Fibroblast of lung (primary cell): ENCODE measurements at places on chromosomes 4 and X. TPM values are rescaled to one million over a fixed set of nuclear protein-coding genes. Genes with fewer than 3 reads are reported as not detected.

The CHST7 gene
- 8.5 and 11.2 TPM in 2 replicates for total RNA-seq

The FRG2 gene
- not detected in 2 replicates for total RNA-seq

The PF4V1 gene
- total RNA-seq: not detected in 2 replicates

The SORBS2 gene
- total RNA-seq: 0.26 and 0.33 TPM in 2 replicates

The TMPRSS11B gene
- total RNA-seq: not detected in 2 replicates

The GRIA3 gene
- total RNA-seq: 1.3 and 2.3 TPM in 2 replicates

The SRPX2 gene
- 13.4 and 18.2 TPM in 2 replicates for total RNA-seq

The PABPC1L2A gene
- not detected in 2 replicates for total RNA-seq

The GAGE12H gene
- total RNA-seq: not detected in 2 replicates

DNA sequence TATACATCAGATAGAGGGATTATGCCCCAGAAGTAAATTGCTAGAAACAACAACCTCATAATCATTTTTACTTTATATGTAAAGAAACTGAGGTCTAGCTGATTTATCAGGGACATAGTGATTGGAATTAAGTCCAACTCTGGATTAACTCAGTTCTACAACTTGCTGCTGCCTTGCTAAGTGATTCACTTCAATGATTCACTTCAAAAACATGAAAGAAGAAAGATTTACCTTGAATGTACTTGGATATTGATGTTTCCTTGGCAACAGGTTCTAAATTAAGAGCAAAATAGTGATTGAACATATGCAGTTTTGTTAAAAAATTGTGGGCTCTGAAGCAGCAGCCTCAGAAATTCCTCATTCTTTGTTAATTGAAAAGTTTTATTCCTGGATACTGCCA lies 99.8 kb upstream of the H2AZ1 start:
- DNase-seq: no peak

DNA sequence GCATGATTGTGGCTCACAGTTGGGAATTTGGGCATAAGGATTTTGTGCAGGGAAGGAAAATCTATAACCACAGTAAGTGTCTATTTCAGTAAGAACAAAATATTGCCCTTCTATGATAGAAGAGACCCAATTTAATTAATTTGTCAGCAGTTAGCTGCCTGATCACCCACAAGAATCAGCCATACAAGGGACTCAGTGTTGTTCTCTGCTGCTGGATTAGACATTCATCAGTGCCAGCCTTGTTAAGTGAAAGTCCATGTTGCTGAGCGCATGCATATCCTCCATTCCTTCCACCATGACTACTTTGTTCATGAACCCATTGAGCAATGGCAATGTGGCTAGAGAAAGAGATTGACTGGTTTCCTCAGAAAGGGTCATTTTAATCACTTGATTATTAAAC lies 125.3 kb upstream of the PDHA2 start:
- no peak for DNase-seq

DNA sequence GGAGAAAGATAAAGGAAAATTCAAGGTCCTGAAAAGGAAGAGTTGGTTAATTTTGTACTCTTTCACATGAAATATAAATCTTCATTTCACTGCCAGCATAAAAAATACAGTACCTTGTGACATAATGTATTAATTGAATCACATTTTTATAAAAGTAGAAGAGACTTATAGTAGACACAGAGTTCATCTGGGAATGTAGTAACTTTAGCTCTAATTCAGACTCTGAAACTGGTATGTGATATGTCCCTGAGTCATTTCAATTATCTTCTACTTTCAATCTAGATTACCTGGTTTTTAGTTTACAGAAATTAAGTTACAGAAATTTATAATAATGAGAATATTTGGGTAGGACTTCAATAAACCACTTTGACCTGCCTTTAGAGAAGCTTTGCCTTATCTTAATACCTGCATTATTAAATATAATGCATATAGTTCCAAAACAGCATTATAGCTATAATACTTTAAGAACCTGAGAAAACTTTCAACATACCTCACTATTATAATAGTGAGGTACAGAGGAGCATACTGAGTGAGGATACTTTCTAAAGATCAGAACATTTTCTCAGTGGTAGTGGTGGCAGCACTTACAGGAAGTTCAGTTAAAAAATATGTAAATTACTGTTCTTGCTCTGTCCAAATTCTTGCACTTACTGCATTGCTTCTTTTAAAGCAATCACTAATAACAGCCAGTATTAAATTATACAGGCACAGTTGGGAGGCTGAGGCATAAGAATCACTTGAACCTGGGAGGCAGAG lies 11.2 kb downstream of the NEK1 start:
- DNase-seq: no peak

DNA sequence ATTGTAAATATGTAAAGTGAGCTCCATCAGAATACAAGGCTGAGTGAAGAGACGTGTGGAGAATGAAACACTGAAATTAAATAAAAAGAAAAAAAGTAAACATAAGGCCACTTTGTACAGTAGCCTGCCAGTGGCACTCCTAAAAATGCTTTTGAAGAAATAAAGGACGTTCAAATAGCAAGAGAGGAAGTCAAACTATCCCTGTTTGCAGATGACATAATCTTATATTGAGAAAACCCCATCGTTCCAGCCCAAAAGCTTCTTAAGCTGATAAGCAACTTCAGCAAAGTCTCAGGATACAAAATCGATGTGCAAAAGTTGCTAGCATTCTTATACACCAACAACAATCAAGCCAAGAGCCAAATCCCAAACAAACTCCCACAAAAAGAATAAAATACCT lies 24.2 kb downstream of the RASSF6 start:
- DNase-seq: no peak

DNA sequence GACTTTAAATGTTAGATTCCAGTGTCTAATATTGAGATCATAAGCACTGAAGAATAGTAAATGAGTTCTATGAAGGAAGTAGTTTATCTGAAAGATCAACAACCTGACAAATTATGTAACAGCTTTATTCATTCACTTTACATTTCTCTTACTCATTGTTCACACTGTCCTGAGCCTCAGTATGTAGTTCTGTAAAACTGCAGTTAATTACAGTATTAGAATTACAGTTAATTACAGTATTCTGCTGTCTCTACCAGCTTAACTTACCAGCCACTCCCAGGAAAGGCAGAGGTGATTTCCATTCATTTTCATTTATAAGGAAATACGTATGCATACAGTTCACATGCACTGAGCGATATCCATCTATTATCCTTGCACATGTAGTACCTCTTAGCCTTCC lies 32.7 kb downstream of the NFKB1 start:
- no peak for DNase-seq

GRCh38 chr4:73743795-73744194 lies 3.4 kb downstream of the CXCL8 start:
- DNase-seq: no peak

GRCh38 chrX:67749536-67749935 lies 205.7 kb downstream of the AR start:
- DNase-seq: no peak

- no peak for DNase-seq
These were observed 84.8 kb upstream of the BMP2K start for GRCh38 chr4:78691334-78691754.

- DNase-seq: no peak
These were observed 231.2 kb upstream of the F9 start for GRCh38 chrX:139299309-139299708.

- DNase-seq: no peak
These were observed 388.6 kb upstream of the PITX2 start for GRCh38 chr4:111011458-111011857.

GRCh38 chr4:20625426-20625825 lies 74.8 kb upstream of the PACRGL start:
- no peak for DNase-seq

DNA sequence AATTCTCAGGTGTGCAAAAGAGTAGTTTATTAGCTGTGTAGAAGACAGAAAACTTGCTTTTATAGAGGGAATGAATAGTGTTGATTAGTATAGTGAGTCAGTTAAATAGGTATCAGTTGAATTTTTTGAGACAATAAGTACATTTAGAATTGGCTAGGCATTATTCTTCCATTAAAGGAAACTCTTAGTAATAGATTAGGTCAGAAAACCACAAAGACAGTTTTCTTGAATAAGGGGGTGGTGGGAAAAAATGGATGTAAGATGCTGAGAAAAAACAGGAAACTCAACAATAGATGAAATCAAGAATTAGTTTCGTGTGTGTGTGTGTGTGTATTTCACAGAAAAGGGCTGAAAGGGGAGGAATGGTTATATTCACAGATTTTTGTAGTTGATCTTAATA lies 16.8 kb downstream of the CD38 start:
- no peak for DNase-seq

DNA sequence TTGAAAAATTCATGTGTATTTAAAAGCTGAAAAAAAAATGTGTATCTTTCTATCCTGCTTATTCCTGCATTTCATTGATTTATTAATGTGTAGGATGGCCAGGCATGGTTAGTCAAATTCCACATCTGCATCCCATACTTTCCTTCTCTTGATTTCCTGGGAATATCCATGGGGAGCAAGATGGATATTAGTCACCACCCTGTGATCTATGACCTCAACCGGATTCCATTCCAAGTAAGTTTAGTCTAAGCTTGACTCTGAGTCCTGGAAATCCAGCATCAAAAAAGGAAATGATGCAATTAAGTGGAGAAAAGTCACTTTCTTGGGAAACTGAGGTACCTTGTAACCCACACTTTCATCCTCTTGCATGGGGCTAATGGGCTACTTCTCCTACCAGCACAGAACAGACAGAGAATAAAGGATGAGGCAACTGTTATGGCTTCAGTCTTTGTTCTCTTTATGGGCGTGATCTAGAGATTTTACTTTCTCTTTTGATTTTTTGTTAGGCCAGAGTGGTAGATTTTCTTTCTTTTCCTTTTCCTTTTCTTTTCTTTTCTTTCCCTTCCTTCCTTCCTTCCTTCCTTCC lies 17.1 kb upstream of the BEX4 start:
- DNase-seq: peak; percentile 58

DNA sequence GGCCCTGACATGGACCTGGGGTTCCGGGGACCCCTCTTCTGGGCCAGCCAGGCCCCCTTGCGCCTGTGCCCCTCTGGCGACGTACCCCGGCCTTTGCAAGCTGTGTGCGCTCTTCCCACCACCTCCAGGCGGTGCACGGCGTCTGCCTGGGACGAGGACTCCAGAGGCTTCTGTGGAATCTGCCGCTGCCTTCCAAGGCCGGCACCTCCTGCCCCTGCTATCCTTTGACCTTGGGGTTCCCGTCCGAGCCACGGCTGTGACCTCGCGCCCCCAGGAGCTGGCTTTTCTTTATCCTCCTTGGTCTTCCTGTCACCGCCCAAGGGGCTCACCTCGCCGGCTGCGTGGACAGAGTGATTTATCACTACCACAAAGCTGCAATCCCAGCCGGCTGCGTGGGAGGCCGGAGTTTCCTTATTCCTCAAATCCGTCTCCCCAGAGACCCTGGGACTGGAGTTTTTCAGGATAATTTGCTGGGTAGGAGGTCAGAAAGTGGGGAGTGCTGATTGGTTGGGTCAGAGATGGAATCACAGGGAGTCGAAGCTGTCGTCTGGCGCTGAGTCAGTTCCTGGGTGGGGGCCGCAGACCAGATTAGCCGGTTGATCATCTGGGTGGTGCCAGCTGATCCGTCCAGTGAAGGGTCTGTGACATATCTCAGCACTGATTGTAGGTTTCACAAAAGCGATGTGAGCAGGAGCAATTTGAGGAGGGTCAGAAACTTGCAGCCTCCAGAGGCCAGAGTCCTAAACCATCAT lies 19.8 kb upstream of the PLCXD1 start:
- peak; percentile 46 for DNase-seq

DNA sequence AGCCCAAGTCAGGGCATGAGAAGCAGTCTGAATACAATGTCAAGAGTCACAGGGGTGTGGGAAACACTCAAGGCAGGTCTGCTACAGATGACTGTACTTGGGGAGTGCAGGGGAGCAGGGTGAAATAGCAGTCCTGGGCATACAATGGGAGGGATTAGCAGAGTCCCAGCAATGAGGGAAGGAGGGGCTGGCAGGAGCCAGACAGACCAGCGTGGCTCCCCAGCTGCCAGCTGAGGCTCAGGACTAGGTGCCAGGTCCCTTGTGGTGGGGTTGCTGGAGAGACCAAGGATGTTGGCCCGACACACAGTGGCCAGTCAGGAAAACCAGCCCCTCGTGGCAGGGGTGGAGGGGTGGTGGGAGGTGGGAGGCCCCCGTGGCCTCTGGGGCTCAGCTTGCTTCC lies 86.6 kb downstream of the RTL5 start:
- DNase-seq: no peak

DNA sequence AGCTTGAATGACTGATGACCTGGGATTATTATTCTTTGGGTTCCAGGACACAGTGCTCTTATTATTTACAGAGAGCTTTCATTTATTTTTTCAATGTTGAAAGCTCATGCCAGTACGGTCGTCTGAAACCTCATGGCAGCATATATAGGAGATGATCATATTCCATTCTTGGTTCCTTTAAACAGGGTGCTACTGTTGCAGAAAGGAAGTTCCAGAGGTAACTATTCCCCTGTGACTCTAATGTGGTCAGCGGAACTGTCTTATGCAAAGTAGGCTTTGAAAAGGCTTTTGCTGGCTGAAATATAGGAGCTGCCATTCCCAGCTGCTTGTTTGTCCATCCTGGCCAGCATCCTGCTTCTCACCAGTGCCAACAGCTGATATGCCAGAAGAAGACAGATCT lies 208.3 kb upstream of the LEF1 start:
- peak; percentile 20 for DNase-seq

DNA sequence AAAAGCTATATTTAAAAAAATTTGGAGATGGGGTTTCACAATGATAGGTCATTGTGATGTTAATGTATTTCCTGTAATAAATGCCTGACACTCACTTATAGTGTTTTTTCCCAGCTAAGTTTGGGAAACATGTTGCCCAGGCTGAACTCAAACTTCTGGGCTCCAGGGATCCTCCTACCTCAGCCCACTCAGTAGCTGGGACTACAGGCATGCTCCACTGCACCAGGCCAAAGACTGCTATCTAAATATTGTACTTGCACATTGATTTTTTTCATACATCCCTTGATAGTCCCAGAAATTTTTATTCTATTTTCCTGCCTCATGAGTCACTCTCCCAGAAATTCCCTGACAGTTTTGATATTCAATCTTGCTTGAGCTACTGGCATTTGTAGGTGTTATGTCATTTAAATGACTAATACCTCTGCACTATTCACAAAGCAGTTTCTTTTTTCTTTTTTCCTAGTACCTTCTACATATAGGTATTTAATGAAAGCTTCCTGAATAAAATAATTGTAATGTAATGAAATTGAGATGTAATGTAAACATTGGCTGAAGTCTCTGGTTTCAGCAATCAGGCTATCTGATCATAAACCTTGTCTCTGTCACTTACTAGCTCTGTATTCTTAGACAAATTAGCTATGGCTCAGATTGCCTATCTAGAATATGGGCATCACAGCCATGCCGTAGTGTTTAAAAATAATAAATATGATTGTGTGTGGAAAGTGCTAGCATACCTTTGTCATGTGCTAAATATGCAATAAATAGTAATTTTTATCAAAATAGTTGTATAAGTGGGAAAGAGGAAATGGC lies 1973.0 kb upstream of the AGA start:
- peak; percentile 74 for DNase-seq

- DNase-seq: no peak
These were observed 58.5 kb upstream of the CLCN4 start for GRCh38 chrX:10098270-10098713.

GRCh38 chr4:179867300-179867878 lies 2375.8 kb upstream of the TENM3 start:
- DNase-seq: peak; percentile 23

- no peak for DNase-seq
These were observed 80.3 kb upstream of the HHIP start for GRCh38 chr4:144565527-144566195.
